Body of pancreas (tissue), 4 donors: ENCODE measurements at places on chromosomes 7 and 10.

DNA sequence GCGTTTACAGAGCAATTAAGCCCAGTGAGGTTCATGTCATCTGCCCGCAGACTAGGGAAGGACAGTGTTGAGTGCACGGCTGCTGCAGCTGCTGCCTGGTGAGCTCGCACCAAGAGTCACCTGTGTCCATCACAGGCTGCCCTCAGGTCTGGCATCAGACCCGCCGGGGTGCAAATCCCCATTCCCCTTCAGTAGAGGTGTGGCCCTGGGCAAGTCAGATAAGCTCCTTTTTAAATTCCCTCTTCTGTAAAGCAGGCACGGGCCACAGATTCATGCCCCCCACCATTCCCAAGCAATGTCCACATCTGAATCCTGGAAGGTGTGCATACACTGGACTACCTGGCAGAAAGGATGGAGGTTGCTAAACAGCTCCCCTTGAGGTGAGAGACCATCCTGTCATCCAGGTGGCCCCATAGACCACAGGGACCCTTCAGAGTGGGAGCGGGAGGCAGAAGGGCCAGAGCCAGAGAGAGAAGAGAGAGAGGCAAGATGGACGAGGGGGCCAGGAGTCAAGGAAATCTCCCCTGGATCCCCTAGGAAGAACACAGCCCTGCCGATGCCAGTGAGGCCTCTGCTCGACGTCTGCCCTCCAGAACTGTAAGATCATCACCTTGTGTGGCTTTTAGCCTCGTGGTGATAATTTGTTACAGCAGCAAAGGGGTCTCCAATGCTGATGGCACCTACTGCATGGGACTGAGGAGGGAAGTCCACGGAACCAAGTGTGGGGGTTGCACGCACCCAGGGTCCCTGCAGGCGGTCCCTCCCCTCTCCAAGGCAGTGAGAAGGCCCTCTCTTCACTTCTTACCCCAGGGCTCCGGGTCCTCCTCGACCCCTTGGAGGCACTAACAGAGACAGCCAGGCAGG, 168.8 kb downstream of the TCERG1L start:
- DNase-seq: no peak

DNA sequence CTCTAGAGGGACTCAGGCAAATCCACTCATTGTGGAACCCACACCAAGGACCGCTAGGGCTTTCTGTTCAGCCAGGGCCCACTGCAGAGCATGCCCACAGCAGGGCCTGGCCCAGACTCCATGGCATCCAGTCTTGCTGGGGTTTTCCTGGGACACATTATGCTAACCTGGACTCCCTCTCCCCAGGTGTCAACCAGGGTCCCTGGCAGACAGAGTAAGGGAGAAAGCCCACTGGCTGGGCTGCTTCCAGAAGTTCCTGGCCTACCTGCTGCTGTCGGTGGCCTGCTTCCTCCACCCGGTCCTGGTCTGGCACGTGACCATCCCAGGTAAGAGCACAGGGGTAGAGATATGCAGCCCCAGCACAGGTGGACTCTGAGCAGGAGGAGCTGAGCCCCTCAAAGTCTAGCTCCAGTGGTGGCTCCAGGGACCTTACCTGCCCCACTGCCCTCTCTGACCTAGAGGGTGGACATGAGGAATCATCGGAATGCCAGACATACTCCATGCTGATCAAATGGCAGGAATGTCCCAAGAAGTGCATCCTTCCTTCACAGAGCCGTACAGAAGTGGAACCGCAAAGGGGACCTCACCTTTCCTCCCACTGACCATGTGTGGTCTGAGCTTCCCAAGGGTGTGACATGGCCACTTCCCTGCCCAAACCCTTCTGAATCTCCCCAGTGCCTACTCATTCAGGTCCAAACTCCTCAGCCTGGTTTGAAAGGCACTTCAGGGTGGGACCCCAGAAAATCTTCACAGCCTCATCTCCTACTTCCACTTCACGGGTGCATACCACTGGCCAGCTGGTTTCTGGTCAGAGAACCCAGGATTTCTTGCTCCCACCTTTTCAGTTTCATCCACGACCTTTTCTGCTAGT, 22.5 kb downstream of the TMEM72 start:
- no peak for DNase-seq

DNA sequence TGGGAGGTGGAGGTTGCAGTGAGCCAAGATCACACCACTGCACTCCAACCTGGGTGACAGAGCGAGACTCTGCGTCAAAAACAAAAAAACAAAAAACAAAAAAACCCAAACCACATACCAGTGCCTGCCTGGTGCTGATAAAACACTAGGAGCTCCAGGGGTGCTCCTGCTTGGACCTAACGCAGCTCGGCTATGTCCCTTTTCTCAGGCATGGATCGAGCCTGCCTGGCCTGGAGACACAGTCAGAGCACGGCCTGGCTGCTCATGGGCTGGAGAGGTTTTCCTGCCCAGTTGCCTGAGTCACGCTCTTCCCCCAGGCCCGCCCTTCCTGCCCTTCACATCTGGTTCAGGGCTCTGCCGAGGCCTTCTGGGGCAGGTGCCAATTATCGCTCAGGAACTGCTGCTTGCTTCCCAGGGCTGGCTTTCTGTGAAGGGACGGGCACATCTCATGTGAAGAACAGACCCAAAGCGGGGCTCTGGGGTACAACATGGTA, 12.6 kb upstream of the NPFFR1 start:
- DNase-seq: peak; percentile 90

- DNase-seq: no peak
These were observed 32.6 kb upstream of the AGMO start for GRCh38 chr7:15594461-15594860.

DNA sequence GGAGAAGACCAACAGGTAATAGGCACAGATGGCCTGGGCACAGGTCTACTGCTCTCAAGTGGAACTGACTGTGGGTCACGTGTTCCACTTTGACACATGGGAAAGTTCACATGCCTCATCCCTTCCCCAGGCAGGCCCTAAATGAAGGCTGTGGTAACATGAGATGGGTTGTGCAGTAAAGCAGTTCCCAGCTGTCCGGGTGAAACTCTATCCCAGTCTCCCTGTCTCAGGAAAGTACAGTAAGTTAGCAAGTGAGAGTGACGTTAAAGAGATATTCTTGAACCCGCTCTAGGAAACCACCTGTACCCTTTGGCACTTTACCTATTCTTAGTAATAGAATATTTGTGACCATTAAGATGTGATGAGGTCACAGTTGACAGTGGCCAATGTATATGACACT, 343.7 kb upstream of the AOAH start:
- DNase-seq: peak; percentile 56

- peak; percentile 2 for DNase-seq
These were observed 100.4 kb downstream of the TCERG1L start for GRCh38 chr10:131211146-131211545.

GRCh38 chr10:1406132-1406966, 331.0 kb downstream of the ADARB2 start:
- DNase-seq: no peak

- DNase-seq: no peak
These were observed 18.9 kb upstream of the OPN4 start for GRCh38 chr10:86635402-86635801.

DNA sequence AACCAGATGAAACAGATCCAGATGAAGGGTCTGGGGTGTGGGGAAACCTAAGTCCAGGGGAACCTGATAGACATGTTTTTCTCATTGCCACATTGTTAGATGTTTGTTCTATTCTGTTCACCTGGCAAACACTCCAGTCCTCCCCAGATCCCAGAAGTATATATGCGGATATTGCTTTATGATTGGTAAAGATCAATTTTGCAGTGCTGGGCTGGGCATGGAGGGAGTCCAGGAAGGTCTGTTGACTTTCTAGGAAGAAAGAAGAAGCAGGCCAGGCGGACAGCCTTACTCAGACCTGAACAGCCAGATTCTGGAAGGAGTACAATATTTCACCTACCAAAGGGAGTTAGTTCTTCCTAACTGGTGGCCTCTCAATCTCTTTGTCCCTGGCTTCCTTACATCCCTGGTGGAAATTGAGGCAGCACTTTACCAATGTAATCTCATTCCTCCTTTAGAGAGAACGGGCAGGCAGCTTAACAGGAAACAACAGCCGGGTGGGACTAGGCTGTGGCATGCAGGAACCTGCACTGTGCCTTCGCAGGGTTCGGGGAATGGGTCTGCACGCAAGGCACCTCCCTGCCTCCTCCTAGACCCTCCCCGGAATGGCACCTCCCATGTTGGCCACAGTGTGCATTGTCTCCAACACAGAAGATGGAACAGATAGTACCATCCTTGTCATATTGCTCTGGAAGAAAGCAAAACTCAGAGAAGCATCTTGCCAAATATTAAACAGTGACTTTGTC, 930 bp downstream of the GIMAP6 start:
- DNase-seq: peak; percentile 20

GRCh38 chr10:12534824-12535223, 185.5 kb downstream of the CAMK1D start:
- DNase-seq: peak; percentile 37

GRCh38 chr7:18086165-18087025, 58.7 kb upstream of the PRPS1L1 start:
- DNase-seq: peak; percentile 18

GRCh38 chr10:126468876-126469643, 80.8 kb upstream of the ADAM12 start:
- no peak for DNase-seq

- no peak for DNase-seq
These were observed 634.4 kb upstream of the POT1 start for GRCh38 chr7:125563964-125564529.

DNA sequence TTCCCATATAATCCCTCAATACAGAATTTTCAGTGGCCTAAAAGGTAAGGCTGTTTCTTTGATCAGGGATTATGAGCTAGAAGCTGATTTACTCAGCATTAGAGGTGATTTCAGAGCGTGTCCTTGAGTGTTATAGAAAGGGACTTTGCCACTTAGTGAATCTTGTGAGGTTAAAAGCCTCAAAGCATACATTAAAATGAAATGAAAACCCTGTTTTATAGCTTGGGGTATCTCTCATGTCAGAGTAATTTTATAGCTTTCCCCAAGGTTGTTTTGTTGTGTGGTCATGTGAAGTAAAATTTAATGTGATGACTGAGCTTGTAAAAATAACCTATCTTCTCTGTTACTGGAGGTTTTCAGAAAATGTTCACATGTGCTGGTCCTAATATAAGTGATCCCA, 198.8 kb downstream of the CDCA7L start:
- no peak for DNase-seq

DNA sequence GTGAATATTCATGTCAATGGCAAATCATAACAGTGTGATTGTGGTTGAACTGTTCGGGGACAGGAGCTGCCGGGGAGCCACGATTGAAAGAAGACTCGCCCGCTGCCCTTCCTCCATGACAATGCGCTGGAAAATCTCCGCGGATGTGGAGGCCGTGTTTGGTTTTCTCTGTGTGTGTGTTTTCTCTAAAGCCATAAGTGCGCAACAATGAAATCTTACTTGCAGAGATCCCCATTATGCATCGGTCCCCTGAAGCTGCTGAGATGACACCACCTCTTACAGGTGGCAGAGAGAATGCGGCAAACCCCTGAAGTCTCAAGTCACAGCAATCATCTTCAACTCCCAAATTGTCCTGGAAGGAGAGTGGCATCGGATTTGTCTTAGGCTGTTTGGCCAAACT, 442.3 kb upstream of the MKI67 start:
- DNase-seq: no peak

GRCh38 chr7:2524808-2525657, 5.5 kb downstream of the LFNG start:
- DNase-seq: peak; percentile 81

- no peak for DNase-seq
These were observed 16.8 kb downstream of the MACC1 start for GRCh38 chr7:20200361-20200760.

DNA sequence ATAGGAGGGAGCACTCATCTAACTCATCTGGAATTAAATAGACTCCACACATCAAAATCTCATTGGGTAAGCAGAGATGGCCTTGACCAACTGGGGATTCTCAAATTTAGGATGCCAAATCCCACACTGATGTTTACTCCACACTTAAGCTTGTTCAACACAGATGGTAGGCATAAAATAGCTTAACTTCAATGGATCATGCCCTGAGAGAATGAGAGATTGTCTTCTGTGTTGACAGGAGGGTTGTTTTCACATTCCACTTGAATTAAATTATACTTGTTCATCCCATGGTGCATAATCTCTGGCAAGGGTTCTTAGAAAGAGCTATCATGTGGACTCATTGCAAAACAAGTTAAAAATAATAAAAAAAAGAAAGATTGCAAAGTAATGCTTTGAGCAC, 391.4 kb downstream of the PLXDC2 start:
- DNase-seq: no peak

DNA sequence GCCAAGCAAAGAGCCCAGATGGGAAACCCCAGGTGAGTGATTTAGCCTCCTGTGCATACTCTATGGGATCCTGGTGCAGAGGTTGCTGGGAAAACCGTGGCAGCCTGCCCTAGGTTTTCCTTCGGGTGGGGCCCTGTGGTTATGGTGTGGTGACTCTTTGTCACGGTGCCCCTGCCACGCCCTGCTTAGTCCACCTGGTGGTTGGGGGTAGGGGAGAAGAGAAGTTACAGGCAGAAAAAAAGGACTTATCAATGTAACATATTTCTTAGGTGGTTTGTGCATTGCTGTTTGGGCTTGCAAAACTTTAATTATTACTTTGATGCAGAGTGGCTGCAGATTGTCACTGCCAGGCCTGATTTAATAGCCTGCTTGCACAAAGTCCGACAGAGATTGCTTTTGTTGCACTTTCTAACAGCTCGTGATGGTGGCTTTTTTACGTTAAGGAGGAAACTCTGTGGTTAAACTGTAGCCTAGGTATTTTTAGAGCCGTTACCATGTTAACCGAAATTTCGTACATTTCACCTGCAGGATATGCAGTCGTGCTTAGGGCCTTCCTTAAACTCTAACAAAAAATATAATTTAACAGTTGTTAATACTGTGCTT, 197.4 kb downstream of the RNLS start:
- DNase-seq: peak; percentile 85

DNA sequence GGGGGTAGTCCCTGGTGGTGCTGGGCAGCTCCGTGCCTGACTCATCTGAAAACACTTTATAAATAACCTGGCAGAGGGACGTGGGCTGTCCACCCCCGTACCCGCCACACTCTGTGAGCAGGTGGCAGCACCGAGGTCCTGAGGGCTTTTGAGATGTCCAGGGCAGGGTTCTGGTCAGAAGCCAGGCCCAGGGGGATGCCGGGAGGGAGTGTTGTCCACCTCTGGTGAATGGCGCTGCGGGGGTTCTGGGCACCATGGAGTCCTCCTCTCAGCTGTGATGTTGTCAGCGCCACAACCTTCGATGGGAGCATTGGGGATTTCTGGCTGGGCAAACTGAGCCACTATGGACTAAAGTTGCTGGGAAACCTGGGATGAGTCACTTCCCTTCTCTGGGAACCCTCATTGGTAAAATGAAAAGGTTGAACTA, 27.4 kb upstream of the GOLGA7B start:
- DNase-seq: peak; percentile 57

DNA sequence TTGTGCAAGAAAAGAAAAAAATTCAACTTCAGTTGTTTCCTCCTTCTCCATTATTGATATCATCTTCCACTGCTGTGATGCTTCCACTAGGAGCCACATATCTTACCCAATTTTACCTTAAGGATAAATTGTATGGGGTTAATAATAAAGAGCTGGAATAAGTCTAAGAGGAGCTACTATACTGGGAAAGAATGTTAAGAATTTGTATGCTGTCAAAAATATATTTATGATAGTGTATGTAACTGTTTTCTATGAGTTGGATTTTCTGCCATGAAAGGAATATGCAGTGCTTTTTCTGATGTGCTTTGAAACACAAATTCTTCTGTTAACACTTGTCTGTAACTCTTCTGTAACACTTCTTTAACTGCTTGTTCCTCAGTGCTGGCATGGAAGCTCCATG, 219.1 kb downstream of the VTI1A start:
- DNase-seq: no peak

- DNase-seq: no peak
These were observed 121.6 kb downstream of the OAT start for GRCh38 chr10:124296813-124297788.
